ENCODE measurements at places on chromosomes 5 and 9. TPM values are rescaled to one million over a fixed set of nuclear protein-coding genes. Genes with fewer than 3 reads are reported as not detected.

DNA sequence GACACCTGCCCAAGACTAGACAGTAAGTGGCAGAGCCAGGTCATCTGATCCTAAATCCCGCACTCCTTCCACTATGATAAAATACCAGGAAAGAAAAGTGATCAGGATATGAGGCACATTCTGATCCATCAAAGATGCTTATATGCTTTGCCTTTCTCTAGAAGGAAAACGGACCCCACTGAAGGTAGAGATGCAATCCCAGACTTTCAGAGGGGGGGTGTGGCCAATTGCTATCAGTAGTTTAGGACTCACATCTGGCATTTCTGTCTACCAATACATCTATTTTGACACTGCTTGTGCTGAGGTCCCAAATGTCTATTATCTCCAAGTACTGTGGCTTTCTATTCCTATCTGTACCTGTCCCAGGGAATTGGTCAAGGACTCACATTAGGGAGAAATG is 1.7 kb downstream of the TRIM52 start:
- no peak for DNase-seq

GRCh38 chr9:132268725-132269352 is 85.9 kb downstream of the SETX start:
- DNase-seq = peak; percentile 60

DNA sequence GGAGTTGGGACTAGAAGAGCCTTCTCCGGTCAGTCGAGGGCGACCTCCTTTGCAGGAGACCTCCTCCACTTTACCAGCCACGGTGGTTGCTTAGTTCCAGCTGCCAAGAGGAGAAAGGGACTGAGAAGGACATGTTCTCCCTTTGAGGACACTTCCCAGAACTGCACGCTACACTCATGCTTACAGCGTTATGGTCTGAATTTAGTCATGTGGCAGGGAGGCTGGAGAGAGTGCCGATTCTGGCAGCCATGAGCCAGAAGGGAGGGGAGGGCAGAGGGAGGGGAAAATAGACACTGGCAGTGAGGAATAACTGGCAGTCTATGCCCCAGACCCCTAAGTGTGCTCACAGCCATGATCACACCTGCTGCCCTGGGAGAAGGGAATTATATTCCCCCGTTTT is 47.8 kb downstream of the TSPAN17 start:
- DNase-seq = no peak

GRCh38 chr9:128643519-128644300 is 12.9 kb downstream of the DYNC2I2 start:
- no peak for DNase-seq

DNA sequence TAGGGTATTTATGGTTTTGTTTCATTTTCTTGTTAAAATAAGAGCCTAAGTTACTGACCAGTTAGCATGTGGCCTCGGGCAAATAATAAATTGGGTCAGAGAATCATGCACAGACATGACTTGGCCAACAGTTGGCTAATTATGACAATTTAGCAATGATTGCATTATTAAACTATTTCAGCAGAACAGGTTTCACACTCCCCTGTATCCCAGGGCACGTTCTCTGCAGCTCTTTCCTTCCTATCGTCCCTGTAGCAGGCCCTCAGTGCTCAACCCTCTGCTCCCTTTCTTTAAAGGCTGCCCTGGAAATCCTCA is 167.9 kb downstream of the TSSK1B start:
- DNase-seq = no peak

DNA sequence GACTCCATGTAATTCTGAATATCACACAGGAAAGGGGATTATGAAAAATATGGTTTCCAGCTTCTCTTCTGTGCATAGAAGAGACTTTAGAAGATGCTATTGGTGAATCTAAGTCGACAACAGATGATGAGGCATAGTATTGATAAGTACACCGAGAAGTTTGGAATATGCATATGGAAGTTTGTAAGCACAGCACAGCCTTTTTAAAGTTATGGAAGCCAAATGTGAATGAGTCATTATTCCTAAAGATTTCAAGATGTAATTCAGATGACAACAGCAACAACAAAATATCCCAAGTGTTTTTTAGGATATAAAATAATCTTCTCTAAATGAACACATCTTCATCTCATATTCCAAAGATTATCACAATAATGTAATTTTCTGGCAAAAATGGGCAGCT is 1723.3 kb downstream of the EFNA5 start:
- no peak for DNase-seq

GRCh38 chr9:6671416-6671815 is 25.9 kb upstream of the GLDC start:
- DNase-seq = no peak

DNA sequence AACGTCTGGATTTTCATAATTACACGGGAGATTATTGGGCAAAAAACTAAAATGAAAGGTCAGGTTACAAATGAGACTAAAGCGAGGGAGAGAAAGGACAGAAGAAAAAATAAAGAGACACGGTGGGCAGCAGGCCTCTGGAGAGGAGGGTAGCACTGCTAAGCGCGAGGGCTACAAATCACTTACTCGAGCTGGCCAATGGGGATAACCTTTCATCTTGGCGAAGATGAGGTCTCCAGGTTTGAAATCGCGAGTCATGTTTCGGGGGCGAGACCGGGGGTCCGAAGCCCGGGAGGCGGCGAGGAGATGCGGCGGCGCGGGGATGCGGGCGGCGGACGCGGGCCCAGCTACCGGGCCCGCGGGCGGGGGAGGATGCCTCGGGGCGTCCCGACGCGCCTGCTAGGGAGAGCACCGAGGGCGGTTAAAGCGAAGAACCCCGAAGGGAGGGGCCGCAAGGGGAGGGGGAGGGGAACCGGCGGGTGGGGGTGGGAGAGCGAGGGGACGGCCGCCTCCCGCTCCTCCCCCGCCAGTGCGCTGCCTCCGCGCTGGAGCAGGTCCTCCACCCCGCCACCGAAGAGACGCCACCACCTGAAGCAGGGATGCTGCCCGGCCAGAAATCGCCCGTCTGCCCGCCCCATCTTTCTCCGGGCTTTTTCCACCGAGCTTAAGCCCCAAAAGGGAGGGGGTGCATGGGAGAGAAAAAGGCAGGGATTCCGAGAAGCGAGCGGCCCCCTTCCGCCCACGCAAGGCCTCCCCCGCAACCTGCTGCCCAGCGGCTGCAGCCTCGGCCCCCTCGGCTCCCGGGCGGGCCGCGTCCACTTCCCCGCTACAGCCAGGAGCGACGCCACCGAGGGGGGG is 610 bp downstream of the PSIP1 start:
- no peak for DNase-seq

GRCh38 chr9:73474625-73475024 is 323.0 kb downstream of the ANXA1 start:
- no peak for DNase-seq

DNA sequence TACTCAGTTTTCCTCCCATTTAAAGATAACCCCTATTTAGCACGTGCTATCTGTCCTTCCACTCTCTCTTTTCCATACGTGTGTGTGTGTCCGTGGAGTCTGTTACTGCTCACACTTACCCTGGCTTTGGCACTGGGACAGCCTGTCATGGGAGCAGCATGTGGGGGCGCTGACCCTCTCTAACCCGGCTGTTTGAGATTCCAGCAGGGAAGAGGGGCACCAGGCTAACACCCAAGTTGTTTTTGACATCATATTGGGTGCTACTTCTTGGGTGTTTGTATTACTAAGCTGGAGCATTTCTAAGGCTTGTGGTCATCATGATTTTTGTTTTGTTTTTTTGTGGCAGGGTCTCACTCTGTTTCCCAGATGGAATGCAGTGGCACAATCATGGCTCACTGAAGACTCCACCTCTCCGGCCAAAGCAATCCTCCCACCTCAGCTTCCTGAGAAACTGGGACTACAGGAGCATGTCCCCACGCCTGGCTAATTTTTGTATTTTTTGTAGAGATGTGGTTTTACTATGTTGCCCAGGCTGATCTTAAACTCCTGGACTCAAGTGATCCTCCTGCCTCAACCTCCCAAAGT is 56.9 kb upstream of the SIMC1 start:
- DNase-seq = no peak

DND1 gene
- polyA plus RNA-seq = not detected

ADRB2 gene
- 1.3 TPM for polyA plus RNA-seq

RAD50 gene
- 49.1 TPM for polyA plus RNA-seq

SHISAL2B gene
- polyA plus RNA-seq = 9.3 TPM

BTNL8 gene
- polyA plus RNA-seq = 0.85 TPM

GOLM1 gene
- 116 TPM for polyA plus RNA-seq

OMD gene
- 1.0 TPM for polyA plus RNA-seq
